ENCODE measurements at places on chromosomes 2 and 18.

GRCh38 chr2:236633775-236634560, 64.3 kb downstream of the ACKR3 start:
- no peak for DNase-seq

DNA sequence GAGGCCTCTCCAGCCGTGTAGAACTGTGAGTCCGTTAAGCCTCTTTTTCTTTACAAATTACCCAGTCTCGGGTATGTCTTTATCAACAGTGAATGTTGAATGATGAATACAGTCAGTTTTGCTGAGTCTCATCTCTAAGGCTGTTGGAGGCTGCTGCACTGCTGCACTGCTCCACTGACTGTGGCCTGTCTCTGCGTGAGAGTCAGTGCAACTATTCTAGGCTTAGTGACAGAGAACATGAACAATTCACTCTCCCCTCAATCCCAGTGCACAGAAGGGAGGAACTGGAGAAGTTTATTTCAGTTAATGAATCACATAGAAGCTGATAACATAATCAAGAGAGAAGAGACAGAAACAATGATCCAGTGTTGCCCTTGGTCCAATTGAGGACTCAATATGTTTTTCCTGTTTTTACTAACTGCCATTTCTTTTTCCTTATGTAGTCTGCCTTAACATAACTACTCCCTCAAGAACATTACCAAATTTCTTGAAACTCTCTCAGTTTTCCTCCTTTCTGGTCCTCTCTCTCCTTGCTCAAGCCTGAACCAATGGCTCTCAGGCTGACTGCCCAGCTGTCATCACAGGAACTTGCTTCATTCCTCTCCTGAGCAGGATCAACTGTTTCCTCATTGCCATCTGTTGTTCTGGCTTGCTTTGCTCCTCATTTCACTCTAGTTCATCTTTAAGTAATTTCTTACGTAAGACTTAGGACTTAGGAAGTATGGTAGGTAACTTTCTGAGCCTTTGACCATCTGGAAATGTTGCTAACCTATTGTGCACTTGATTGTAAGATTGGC, 483.2 kb downstream of the METTL4 start:
- no peak for DNase-seq

- DNase-seq, result no peak
These were observed 213.0 kb downstream of the TNS1 start for GRCh38 chr2:217789736-217790181.

DNA sequence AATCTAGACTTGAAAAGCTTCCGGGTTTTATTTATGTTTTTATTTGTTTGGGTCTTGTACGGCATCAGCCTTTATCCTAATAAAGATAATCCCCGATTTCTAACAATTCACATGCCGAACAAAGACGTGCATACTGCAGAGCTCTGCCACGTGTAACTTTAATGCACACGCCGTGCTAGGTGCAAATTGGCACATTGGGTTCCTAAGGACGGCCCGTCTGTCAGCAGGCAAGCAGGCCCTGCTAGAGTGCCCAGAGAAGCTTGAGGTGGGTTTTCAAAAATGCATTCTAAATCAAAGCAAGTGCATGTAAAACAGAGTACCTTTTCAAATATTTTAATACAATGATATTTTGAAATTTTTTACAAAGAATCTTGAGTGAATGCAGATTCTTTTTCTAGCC, 806.4 kb upstream of the POU3F3 start:
- no peak for DNase-seq

DNA sequence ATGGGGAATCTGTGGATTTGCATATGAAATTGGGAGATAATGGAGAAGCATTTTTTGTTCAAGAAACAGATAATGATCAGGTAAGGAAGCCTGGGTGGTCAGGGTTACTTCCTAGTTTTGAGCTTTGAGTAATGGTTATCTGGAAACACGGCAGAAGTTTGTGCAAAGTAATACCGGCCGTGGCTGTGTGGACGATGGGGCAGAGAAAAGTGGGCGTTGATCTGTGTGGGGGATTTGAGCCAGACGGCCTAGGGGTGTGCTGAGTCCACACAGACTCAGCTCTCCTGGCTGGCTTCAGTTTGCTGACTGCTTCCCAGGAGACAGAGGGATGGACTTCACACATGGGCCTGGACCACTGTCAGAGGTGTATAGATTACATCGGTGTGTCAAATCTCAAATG, 21.3 kb downstream of the LPIN1 start:
- DNase-seq, result no peak

DNA sequence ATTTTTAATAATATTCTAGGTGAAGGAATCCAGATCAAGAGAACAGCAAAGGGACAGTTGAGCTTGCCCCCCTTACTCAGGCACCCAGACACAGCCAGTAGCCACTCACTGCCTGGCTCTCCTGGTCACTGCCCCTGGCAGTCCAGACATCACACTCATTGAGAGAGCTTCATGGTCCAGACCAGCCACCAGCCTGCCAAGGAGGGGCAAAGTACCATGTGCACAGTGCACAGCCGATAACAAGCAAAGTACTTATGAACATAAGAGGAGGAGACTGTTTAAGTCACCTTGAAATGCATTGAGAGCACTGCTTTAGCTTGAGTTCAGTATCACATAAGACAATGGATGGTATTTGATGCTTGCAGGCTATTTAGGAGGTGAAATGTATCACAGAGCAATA, 21.6 kb upstream of the CYRIA start:
- DNase-seq, result no peak

All from stimulated activated CD8-positive, alpha-beta memory T cell treated with anti-CD3 and anti-CD28 coated beads, Interleukin-15, amount 100 ng/mL, for 48 hours (primary cell).